ENCODE measurements at places on chromosomes 1 and 21.
A peak's percentile ranks its signal among the peaks of the same experiment; 100 is the strongest.

DNA sequence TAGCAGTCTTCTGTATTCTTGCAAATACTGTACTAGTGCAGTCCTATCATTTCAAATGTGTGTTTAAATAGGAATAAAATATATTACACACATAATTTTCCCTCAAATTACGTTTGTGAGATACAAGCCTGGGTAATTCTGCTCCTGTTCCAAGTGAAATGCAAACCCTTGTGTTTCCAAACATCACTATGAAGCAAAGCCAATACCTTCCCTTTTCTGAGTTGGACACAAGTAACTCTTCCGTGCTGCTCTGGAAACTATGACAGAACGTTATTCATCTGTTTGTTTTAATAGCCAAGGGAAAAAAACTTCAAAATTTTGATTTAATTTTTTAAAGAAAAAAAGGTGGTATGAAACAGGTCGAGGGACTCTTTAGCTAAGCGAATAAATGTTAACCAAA lies 73.7 kb upstream of the UBE2U start:
- DNase-seq, result peak; percentile 77

DNA sequence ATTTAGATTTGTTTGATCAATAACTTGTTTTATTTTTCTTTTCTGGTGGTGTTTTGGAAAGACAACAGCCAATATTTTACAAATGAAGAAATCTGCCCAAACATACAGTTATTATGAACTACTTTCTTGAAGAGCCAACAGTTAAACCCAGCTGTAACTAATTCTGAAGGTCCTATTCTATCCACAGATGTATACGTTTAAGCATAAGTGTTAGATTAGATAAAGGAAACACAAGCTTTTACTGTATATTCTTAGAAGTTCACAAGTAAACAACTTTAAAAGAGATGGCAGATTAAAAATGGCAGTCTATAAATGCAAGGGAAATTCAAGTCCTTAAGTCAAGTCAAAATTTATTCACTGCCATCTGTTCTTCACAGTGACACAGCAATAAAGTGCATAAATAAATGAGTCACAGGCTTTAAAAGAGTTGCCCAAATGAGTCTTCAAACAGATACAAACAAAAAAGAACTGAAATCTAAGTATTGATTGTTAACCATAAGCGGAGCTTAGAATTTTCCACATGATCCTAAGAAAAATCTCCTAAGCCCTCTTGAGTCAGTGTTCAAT lies 49.9 kb upstream of the KCNH1 start:
- no peak for DNase-seq

GRCh38 chr1:115744646-115745275 lies 23.8 kb downstream of the CASQ2 start:
- DNase-seq, result no peak

DNA sequence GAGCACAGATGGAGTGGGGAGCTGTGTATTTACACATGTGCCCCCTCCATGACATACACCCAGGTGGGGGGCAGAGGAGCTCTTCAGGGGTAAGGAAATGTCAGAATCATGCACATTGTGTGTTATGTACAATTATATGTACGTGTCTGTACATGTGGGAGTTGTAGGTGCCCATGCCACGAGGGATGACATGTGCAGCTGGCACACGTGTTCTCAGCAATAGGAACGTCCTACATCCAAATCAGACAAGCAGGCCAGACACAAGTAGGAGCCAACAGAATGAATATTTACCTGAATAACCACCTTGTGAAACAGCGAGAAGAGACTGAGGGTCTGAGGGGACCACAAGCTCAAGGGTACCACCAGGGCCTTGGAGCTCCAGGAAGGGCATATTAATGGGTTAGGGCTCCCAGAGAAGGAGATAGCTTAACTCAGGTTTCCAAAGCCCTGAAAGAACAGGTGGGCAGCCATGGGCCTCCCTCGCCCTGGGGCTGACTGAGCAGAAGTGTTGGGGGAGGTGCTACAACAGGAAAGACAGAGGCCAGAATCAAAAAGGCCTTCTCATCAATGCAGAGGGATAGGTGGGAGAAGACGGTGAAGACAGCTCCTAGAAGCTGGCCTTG lies 3.2 kb downstream of the COL16A1 start:
- DNase-seq, result no peak

All from fibroblast of gingiva (primary cell).